Ecto neural progenitor cell (in vitro differentiated cells): ENCODE measurements at places on chromosomes 11 and 22.

DNA sequence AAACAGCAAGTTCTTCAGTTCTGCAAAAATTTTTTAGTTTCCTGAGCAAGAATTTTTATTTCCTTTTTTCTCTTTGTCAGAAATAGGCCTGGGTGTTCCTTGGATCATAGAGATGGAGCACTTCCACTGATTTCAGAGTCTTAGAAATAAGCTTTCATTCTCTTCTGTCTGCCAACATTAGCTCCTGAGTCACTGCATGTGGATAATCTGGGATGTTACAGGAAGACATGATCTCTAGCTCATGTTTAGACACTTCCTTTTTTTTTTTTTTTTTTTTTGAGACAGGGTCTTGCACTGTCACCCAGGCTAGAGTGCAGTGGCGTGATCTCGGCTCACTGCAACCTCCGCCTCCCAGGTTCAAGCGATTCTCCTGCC is 13.2 kb upstream of the TMEM218 start:
- DNase-seq, result no peak

- DNase-seq, result no peak
These were observed 102.1 kb downstream of the ARHGAP32 start for GRCh38 chr11:129090056-129090455.

DNA sequence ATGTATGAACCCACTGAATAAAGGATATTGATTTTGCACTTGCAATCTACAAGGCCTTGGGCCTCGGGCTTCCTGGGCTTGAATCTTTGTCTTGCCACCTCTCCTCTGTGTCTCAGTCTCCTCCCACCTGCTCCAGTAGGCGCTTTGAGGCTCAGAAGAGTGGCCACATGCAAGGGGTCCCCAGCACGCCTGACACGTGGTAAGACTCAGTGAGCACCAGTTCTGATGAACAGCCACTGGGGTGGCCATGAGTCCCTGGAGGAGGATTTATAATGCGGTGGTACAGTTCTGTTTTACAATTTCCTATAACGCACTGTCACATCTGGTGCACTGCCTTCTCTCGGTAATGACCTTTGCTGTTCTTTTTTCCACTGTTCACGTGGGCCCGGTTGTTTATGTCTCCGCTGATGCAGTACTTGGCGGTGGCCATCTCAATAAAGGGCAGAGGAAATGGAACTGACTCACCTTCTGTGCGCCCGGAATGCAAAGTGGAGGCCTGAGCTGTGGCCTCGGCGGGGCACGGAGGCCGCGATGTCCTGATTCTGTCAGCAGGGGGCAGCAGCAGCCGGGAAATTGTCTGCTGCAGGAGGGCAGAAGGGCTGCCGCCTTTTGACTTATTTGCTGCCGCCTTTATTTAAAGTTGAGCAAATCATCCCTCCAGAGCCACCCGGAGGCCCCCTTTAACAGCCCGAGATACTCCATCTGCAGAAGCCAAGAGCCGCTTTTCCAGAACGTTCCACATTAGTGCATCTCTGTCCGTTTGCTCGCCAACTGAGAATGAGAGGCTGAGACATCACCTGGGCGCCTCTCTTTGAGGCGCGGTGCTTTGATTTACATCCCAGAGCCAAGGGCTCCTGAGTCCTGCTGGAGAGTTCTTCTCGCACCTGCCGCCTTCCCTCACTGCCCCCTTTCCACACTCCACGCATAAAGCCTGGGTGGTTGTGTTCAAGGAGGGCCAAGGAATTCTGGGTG is 6.0 kb upstream of the IFT27 start:
- peak; percentile 89 for DNase-seq

DNA sequence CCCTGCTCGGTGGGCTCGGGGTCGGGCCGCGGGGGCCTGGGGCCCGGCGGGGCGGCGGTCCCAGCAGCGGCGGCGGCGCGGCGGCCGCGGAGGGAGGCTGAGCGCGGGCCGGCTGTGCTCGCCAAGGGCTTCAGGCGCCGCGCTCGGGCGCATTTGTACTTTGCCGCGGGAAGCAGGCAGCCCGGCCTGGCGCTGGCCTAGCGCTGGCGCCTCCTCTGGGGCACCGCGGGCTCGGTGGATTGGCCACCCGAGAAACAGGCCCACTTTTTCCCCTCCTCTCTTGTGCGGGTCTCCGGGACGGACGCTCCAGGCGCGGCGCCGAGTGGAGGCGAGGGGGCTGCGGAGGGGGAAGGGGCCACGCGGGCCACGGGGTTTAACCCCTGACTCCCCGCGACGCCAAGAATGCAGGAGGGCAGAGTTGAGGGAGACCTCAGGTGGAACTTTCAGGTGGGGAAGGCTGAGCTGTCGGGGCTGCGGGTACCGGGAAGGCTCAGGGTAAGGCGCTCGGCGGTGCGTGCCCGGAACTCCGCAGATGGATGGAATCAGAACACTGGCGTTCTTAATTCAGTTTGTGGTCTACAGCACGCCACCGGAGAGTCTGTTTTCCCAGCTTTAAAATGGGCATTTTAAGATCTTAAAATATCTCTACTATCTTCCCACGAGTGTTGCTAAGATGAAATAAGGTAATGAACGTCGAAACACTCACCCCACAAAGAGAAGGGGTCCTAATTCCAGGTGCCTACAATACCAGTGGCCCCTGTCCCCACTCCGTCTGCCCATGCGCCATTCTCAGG is at the start of gene CHRDL2:
TSS of gene CHRDL2 (minus strand) at position 126 of the 794 bp plus-strand sequence. CDS start 538 bp downstream, outside the sequence.
- peak; percentile 66 for DNase-seq

DNA sequence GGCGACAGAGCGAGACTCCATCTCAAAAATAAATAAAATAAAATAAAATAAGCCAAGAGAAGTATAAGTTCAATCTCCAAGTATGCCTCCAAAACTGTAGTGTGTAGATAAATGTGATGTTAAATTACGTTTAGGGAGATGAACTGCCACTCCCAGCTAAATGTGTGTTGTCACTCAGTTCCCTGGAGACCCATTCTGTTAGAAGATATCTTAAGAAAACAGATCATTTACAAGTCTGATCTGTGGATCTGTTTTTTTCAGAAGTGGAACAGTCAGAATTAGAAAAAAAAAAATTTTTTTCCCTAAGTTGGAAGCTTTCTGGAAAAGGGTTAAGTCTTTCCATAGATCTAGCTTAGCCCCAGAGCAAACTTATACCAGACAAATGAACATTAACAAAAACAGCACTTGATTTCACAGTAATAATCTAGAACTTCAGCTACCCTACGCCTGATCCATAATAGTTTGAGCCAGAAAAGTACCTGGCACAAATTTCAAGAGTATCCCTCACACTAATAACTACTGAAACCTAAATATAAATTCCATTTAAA is 18.2 kb downstream of the CELF1 start:
- DNase-seq, result no peak

DNA sequence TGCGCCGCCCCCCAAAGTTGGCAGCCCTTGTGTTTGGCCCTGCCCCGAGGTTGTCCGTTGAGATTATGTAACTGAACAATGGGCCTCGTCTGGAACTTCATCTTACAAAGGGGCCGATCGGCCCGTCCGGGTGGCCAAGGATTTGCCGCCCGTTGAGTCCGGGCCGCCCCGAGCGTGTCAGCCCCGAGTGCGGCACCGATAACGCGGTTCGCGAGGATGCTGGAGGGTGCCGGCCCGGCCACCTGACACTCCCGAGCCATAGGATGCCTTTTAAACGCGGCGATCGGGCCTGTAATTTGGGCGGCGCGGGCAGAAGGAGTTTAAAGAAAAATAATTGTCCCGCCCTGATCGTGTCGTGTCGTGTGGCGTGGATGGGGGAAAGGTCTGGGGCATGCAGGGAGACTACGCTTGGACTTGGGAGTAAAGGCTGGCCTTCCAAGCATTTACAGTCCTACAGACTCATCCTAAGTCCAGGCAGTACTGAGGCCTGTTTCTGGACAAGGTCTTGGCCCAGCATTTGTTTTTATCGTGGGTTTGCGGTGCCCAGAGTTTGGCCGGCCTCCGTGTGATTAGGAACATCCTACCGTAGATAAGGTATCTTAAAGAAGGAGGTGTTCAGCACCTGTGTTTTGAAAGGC is 1.3 kb downstream of the WEE1 start:
- DNase-seq, result peak; percentile 56

DNA sequence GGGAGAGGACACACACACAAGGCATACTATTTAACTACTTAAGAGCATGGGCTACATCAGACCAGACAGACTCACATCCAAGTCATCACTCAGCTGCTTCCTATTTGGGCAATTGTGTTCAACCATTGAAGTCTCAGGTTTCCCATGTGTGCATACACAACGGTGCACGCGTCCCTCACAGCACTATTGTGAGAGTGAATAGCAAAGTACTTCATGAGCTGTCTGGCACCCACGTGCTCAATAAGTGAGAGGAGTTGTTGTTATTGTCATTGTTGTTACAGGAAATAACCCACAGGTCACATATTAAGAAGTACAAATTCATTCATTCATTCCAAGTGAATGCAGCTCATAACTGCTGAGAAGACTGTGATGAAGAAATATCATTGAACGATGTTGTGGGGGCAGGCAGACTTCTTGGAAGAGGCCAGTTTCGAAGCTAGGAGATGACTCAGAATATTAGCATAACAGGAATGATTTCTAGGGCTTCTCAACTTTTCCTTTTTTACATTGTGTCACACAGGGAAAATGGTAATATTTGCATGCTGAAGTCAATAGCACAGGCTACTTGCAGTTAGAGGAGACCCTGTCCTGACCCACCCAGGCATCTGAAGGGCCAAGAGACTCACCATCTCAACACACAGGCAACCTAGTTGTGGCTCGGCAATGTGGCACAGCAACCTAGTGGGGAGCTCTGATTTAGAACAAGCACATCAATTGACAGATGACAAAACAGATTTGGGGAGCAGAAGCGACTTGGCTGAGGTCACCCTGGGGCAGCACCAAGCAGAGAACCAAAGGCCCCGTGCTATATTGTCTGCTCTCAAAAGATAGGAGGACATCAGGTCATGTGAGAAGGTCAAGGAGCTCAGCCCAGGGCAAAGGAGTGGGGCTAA is 606.0 kb downstream of the BUD13 start:
- DNase-seq, result peak; percentile 18

- DNase-seq, result no peak
These were observed 9.4 kb downstream of the TRIM29 start for GRCh38 chr11:120128392-120129119.

- no peak for DNase-seq
These were observed 185.5 kb downstream of the KIRREL3 start for GRCh38 chr11:126815111-126815510.

DNA sequence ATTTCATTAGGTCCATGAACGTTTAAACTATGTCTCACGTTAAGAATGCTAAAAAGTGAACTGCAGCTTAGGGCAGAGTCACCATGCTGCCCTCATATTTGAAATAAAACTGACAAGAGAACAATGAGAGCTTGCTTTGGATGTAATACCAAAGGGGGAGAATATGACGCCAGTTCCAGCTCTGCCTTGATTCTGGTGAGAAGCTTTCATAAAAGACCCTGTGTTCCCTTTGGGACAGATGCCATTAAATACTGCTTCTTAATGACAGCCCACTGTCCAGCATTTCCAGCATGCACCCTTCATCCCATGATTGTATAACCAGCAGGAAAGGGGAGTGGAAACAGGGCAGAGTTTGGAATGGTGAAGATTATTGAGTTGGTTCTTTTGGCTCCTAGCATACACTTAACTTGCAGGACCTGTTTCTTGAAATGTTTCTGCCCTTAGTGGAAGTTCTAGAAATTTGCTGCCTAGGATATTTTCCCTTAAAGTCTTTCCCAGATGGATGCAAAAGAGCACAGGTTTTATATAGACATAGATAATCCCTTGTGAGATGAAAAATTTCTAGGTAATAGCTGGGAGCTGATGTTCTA is 139.3 kb upstream of the LDLRAD3 start:
- no peak for DNase-seq

GRCh38 chr22:37431366-37431765 is 4.1 kb upstream of the ELFN2 start:
- DNase-seq, result no peak
